Trophoblast cell (in vitro differentiated cells and primary cell): ENCODE measurements at places on chromosomes 2 and 18.

DNA sequence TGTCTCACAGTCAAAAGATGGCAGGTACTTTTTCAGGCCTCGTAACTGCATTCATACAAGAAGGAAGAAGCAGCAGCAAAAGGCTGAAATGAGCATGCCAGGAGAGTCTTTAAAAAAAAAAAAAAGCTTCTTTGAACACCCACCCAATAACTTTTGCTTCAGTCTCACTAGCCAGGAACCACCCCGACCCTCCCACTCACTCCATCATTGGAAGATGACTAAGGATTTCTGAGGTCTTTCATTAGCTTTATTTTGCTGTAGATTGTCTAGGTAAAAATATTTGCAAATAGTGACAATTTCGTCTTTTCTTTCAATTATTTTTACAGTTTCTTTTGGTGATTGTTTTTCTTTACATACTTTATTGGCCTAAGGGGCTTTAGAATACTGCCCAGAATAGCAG is 37.9 kb downstream of the RBBP8 start:
- DNase-seq, result no peak

DNA sequence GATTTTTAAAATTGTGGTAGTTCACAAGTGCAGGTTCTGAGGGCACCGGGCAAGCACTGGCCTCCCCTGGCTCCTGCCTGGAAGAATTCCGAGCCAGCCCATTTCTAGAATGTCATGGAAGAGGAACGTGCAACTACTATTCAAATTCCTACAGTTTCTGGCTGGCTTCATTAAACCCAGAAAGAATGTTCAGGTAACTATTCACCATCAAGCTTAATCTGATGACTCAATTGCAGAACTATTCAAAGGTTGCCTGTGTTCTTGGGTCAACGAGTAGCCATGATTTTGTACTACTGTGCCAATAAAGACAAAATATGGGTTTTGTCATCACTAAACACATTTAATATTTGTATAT is 14.3 kb upstream of the MFF start:
- DNase-seq, result peak; percentile 68

DNA sequence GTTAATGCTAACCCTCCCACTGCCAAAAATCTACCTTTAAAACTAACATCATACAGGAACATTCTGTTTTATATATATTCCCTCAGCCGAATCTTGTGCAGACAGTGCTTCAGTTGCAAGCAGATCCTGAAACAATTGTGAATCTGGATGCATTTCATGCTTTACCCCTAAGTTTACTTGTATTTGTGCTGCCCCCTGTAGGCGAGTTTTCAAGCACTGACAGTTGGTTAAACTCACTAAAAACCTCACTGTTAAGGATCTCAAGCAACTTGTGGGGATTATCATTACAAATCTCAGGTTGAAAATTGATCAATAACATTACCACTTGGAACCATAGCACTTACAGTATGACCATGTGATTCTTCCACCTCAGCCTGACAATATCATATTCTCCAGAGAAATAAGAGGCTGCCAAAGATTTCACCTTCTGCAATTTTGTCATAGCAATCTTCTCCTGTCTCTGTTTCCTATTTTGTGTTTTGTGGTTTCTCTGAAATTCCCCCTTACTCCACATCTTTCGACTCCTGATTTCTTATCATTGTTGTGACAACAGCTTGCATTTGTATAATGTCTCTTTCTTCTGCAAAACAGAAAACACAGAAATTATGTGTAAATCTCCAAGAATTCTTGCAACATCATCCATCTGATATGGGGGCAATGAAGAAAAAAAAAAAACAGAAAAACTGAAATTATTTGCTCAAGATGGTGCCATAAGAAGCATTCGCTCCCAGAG is 354.6 kb upstream of the SETBP1 start:
- DNase-seq, result peak; percentile 91

DNA sequence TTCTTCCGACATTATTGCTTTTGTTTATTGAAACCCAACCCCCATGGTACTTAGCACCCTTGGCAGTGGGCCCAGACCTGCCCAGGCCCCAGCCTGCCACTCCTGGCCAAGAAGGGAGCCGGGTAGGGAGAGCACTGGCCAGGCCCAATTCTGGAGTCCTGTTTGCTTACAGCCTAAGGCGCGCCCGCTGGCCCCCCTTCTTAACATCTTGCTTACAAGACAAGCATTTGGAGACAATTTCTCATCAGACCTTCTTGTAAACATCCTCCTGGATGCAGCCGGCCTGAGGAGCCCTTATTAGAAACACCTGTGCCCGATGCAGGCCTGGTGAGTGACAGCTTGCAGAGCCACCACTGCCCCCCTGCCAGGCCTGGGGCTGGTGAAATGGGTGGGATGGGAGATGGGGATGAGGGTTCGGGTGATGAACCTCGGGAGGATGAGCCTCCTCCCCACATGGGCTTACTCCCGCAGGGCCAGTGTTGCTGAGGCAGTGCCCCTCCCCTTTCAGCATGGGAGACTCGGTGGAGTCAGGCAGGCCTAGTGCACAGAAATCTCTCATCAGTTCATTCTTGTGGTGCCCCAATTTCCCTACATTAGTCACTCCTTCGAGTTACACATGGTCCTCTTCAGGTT is 217.5 kb downstream of the CYP26B1 start:
- no peak for DNase-seq

- peak; percentile 80 for DNase-seq
These were observed 119.7 kb downstream of the PMAIP1 start for GRCh38 chr18:60019463-60019840.

GRCh38 chr18:48027401-48027963 is 97.0 kb upstream of the SMAD2 start:
- DNase-seq, result no peak

DNA sequence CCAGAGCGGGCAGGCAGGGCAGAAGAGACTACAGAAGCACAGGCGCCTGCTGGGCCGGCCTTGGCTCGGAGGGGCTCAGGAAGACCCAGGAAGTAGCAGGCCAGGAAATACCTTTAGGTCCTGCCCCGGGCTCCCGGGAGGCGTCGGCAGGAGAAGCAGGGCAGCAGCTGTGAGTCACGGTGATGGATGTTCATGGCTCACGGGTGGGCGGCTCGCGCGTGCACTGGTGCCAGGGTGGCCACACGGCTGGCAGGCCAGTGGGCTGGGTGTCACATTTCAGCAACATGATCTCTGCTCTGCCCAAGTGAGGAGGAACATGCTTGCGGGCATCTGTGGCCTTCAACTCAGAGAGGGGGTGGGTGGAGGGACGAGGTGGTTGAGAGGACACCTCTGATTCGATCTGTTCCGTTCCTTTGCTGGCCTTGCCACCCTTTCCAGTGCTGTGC is 139.3 kb downstream of the KLHL29 start:
- DNase-seq, result no peak

DNA sequence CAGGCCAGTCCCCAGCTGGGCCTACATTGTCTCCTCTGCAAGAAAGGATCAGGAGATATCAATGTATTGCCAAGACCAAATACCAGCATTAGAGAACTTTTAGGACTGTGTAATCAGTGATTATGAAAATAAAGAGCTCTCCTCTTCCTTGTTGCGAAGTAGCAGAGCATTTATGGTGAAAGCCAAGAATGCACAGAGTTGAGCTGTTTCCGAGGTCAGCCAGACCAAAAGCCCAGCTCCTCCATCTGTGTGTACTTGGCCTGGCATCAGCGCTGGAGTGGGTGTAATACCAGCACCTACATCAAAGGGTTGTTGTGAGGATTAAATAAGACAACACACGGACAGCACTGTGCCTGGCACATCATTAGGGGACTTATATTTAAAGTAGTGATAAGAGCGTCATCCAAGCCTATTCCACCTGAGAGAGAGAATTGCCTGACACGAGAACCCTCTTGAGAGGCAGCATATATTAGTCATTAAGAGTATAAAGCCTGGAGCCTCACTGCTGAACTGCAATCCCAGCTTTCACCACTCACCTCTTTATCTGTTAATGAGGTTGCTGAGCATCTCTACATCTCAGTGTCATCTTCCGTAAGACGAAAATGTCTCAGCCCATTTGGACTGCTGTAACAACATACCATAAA is 7.4 kb upstream of the SLC16A14 start:
- DNase-seq, result no peak
